ENCODE measurements at places on chromosomes 6 and 20.

- no peak for DNase-seq
Observed at GRCh38 chr6:1630771-1631217, 21.1 kb downstream of the FOXC1 start.

- DNase-seq, result no peak
Observed at GRCh38 chr6:151029970-151030369, 164.5 kb downstream of the MTHFD1L start.

DNA sequence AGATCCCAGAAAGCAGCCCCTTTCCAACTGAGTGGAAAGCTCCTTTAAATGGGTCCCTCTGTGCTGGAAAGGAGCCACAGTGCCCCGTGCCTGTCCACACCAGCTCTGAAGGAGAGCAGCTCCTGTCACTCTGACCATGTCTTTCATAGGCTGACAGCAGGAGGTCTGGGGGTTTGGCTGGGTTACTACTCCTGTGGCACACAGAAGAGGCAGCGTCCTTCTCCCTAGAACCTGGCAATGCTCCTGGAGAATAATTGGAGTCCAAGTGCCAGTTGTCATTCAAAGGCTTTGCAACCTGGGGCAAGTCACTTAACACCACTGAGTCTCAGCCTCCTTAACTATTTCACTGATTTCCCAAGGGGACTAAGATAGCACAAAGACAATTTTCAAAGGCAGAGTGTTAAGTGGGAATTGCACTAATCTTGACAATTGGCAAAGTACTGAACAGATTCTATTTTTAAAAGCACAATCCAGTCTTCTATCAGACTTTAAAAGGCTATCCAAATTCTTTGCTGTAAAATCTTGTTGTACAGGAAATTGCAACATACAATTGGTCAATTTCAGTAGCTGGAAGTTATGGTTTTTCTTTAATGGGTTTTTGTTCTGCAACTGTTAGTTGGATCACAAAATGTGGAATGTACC lies 457.2 kb downstream of the KIF16B start:
- no peak for DNase-seq

- DNase-seq, result no peak
Observed at GRCh38 chr6:25706314-25707014, 48.1 kb upstream of the SLC17A4 start.

- DNase-seq, result no peak
Observed at GRCh38 chr20:59063358-59064213, 21.0 kb upstream of the PRELID3B start.

- DNase-seq, result no peak
Observed at GRCh38 chr6:701700-702479, 9.0 kb upstream of the EXOC2 start.

GRCh38 chr6:155939253-155939652 lies 483.6 kb upstream of the NOX3 start:
- DNase-seq, result no peak

DNA sequence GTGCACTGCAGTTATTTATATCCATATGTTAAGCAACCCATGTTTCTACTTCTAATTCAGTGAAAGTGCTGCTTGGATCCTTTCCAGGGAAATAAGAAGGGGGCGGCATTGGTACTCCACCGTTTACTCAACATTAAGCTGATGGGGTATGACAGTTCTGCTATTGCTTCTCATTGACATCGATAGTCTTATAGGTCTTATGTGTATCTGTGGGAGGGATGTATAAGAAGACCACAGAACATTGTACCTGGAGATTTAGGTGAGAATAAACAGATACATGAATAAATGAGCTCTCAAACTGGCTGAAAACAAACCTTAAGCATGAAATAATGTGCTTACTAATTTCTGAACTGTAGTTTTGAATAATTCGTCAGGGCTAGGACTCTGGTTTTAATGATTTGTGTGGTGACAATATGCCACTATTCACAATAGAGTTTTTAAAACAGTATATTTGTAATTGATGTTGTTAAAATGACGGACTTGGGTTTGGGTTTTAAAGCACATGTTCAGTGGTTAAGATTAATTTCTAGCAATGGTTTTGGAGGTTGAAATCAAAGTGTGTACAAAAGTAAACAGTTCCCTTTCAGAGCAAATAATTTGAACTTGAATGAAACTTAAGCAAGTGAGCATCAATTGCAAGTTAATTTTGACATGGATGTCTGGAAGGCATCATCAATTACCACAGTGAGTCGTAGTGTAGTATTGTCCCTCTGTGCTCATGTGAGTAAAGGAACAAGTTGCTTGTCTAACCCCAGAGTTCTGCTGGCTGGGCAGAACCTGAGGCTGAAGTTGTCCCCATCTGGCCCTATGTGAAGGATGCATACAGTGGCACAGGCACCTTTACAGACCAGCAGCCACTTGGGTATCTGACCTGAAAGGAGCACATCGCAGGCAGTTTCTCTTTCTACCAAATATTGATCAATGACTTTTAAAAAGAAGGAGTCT lies 84.7 kb upstream of the SUPT3H start:
- no peak for DNase-seq

DNA sequence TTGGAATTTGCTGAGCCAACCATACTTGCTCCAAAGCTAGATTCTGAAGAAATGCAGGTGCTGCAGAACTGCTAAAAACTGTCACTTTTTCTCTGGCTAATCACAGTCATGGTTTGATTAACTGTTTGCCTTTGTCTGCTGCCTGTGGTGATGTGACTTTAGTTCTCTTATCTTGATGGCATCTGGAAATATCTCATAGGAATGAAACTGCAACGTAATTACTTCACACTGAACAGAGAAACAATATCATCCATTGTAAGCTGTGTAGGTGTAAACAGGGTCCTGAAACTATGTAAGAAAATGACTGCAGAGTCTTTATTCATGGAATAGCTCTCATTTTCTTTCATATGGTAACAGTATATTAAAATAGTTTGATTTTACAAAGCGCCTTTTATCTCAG lies 721.9 kb upstream of the HS3ST5 start:
- no peak for DNase-seq

GRCh38 chr6:161168281-161168891 lies 105.5 kb downstream of the AGPAT4 start:
- DNase-seq, result no peak

Measured in stimulated activated CD8-positive, alpha-beta memory T cell treated with anti-CD3 and anti-CD28 coated beads, Interleukin-2, amount 100 ng/mL, for 1 hour (primary cell).